ENCODE measurements at places on chromosomes 2 and 18.

DNA sequence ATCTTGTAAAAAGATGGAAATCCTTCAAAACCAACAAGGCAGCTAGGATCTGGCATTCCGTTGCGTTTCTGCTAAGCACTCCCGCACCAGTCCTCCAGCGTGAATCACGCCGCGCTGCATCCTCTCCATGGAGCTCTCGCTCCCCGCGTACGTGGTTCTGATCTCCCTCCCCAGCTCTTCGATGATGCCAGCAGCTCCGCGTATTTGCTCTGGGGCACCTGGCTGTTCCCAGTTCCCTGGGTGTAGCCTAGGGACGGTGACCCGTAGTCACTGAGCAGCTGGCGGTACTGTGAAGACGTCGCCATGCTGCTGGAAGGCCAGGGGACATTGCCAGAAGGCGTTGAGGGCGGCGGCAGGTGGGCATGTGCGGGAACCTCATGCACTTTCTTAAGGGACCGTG lies 407.5 kb downstream of the RNF144A start:
- no peak for DNase-seq

- DNase-seq = no peak
Observed at GRCh38 chr2:146532509-146533147, 1312.2 kb upstream of the ACVR2A start.

- no peak for DNase-seq
Observed at GRCh38 chr2:188986839-188987238, 12.7 kb downstream of the COL3A1 start.

GRCh38 chr2:63301481-63301880 lies 250.9 kb downstream of the OTX1 start:
- DNase-seq = no peak

DNA sequence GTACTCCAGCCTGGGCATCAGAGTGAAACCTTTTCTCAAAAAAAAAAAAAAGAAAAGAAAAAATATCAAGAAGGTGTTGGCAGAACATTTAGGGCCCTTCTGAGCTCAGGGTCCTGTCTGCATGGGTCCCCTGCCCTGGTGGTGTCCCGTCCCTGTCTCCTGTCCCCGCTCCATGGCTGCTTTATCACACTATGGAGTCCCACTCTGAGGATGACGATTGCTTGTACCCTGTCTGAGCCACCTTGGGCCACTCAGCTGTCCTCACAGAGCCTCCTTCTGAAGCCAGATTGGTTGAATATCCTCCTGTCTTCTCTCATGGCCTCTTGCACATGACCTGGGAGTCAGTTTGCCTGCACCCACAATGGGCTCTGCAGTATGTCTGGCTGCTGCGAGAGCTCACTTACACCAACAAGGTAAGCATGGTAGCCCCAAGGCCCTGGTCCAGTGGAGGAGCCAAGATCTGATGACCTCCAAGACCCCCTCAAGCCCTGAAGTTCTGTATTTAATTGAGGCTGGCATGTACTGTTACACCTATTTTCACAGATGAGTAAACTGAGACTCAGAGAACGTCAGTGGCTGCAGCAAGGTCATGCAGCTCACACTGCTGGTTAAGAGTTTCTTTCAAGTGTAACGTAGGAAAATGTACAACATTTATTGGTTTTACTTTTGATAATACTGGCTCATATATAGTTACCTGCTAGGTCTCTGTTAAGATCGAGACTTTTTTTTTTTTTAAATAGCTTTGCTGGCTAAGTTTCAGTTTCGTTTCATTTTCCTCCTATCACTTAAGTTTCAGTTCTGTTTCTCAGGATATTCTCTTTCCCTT lies 16.9 kb upstream of the ZCCHC2 start:
- DNase-seq = no peak

Measured in fibroblast of gingiva (primary cell).